ENCODE measurements at places on chromosomes 11 and 22.

DNA sequence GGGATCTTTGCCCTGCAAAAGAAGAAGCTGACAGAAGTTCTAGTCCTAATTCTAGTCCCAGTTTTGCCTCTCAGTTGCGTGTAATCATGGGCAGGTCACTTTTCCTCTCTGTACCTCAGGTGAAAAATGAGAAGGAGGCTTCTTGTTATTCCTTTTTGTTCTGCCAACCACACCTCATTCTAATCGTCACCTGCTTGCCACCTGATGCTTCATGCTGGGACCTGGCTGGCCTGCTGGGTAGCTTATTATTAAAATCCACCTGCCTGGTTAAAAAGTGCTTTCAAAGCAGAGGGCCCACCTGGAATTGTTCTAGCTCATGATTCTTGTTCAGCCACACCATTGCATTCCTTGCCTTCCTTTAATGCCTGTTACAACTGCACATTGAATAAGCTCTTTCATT is 8.4 kb upstream of the ALG8 start:
- no peak for DNase-seq

GRCh38 chr22:20062766-20063083 is 17.3 kb upstream of the DGCR8 start:
- DNase-seq, result no peak

- peak; percentile 61 for DNase-seq
These were observed 2.2 kb downstream of the CALCA start for GRCh38 chr11:14969901-14970323.

DNA sequence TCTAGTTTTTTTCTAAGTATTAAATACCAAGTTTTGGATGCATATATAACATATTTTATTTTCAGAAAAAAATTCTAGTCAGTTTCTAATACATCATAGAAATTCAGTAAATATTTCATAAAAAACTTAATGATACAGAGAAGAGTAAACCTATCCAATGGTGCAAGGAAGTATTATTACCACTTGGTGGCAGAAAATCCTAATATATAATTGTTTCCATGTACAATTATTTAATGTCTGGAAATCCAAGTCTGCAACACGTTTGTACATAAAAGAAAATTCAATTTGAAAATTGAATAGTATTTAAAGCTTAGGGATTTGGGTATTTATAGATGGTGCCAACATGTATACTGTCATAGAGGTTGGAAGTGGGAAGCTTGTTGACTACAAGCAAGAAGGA is 127.0 kb downstream of the TRPC6 start:
- DNase-seq, result no peak

- no peak for DNase-seq
These were observed 32.5 kb downstream of the PHLDB1 start for GRCh38 chr11:118639899-118640298.

GRCh38 chr22:40237241-40237640 is 59.5 kb downstream of the TNRC6B start:
- DNase-seq, result no peak

DNA sequence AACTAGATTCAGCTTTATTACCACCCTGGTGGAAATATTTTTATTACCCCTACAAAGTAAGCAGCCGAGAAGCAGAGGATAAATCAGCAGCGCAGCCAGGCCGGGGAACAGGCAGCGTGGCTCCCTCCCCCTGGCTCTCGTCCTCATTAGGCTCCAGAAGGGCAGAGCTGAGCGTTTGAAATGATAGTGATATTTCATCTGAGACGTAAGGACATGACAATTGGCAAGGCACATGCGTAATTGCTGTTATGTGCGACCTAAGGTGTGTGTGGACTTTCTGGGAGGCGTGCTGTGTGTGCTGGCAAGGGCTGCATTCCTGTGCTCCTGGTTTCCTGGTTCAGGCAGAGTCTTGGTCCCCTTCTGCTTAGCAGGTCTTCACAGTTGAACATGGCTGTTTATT is 247.8 kb downstream of the TBC1D22A start:
- DNase-seq, result no peak

- no peak for DNase-seq
These were observed 10.4 kb upstream of the GRAMD4 start for GRCh38 chr22:46609724-46610201.

GRCh38 chr11:36509201-36509639 is 852 bp downstream of the TRAF6 start:
- DNase-seq, result no peak

DNA sequence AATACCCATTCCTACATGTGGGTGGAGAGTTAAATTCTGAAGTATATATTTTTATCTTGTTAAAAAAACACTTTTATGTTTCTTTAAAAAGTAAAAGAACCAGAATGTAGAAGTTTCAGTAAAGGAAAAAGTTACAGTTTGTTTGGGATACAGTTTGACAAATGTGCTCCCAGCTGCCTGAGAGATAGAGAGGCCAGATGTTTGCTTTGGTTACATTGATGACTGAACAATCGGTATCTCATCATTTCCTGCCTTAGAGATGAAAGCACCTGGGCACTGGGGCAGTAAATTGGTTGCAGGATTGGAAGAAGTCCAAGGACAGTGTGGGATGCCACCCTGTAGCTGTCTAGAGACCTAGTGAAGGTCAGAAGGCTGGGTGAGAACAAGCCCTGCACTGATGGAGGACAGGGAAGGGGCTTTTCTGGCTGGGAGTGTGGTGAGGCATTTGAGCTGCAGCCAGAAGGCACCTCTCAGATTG is 16.6 kb downstream of the MED15 start:
- DNase-seq, result no peak

DNA sequence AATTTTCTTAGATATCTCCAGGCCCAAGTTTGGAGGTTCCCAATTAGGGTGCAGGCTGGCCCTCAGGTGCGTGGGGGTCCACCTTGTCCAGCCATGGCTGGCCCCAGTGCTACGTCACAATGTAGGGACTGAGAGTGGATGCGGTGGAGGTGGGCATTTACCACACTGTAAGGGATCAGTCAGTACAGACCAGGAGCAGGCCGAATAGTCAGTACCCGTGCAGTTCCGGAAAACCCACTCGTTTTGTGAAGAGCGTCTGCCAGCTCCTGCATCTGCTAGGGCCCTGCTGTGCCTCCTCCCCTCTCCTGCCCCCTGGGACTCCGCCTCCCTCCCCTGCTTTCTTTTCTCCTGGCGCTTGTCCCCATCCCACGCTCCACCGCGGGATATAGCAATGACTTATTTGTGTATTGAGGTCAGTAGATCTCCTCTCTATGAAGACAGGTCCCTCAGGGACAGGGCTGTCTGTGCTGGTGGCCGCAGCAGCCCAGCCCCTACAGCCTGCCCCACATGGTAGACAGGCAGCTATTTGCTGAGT is 50.4 kb upstream of the SEPTIN5 start:
- DNase-seq, result no peak

GRCh38 chr11:490930-491260 is 16.1 kb downstream of the RNH1 start:
- no peak for DNase-seq

DNA sequence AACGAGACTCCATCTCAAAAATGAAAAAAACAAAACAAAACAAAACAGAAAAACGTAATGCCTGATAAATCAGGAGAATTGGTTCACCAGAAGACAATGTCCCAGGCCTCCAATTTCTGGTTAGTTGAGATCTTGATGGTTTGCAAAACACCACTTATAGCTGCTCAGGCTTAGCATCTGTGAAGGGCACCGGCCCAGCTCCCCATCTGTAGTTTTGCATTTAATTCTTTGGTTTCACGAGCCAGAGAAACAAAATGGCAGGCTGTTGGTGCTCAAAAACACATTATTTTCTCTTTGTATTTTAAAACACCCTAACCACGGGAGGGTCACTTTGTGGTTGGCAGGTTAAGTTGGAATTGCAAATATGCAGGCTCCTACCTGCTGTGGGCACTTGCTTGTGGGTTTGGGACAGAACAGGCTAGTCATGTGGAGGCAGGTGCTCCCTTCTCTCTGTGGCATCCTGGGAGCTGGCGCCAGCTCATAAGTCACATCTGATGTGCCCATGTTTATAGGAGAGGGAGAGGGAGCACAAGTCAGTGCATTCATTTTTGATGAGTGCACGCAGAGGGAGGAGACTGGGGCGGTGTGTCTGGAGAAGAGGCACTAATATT is 145.9 kb downstream of the CEP164 start:
- no peak for DNase-seq

GRCh38 chr22:49018601-49019000 is 809.1 kb downstream of the BRD1 start:
- DNase-seq, result no peak

DNA sequence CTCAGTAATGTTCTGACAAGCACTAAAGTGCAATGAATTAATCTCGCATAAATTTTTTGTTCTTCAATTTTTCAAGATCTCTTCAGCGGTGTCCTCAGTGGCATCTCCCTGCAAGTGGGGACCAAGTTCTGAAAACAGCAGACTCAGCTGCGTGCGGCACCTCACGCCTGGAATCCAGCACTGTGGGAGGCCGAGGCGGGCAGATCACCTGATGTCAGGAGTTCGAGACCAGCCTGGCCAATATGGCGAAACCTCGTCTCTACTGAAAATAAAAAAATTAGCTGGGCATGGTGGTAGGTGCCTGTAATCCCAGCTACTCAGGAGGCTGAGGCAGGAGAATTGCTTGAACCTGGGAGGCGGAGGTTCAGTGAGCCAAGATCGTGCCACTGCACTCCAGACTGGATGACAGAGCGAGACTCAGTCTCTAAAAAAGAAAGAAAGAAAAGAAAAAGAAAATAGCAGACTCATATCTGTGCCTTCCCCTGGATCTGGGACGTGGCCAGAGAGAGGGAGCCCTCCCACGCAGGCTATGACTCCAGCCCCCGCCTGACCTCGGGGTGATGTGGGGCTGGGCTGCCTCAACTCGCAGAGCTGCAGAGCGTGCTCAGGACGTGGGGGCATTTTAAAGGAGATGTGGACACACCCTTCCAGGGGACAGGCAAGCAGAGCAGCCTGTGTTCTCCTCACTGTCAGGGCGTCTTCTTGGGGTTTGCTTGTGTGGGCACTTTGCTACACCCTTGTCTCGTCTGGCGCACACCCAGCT is 346.6 kb downstream of the BRD1 start:
- no peak for DNase-seq

DNA sequence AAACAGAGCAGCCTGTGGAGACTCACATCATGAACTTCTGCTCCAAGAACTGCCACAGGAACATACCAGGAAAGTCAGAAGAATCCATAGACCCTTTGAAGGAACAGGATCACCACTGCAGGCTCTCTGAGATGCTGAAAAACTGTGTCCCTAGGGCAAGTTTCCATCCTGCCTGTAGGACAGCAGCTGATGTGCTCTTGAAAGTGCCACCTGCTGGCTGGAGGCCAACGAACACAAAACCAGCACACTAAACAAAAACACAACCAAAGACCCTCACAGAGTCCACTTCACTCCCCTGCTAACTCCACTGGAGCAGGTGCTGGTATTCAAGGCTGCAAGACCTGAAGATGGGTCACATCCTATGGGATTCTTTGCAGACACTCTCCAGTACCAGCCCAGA is 12.0 kb upstream of the NXPE1 start:
- no peak for DNase-seq

DNA sequence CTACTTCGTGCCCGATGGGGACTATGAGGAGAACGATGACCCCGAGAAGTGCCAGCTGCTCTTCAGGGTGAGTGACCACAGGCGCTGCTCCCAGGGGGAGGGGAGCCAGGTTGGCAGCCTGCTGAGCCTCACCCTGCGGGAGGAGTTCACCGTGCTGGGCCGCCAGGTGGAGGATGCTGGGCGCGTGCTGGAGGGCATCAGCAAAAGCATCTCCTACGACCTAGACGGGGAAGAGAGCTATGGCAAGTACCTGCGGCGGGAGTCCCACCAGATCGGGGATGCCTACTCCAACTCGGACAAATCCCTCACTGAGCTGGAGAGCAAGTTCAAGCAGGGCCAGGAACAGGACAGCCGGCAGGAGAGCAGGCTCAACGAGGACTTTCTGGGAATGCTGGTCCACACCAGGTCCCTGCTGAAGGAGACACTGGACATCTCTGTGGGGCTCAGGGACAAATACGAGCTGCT is 751 bp downstream of the FIBIN start:
- DNase-seq, result peak; percentile 12

DNA sequence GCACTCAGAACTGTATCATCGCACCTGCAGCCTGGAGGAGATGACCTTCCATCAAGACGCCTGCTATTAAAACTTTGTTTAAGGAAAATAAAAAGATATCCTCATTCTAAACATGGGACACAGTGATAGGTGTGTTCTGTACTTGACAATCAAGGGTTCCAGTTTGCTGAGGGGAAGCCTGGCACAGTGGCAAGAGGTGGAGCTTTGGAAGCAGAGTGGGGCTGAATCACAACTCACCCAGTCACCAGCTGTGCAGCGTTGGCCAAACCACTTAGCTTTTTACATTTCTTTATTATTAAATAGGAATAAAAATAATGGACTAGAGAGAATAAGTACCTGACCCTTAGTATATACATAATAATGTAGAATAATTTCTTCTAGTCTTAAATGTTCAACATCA is 220.7 kb downstream of the TENM4 start:
- DNase-seq, result no peak

DNA sequence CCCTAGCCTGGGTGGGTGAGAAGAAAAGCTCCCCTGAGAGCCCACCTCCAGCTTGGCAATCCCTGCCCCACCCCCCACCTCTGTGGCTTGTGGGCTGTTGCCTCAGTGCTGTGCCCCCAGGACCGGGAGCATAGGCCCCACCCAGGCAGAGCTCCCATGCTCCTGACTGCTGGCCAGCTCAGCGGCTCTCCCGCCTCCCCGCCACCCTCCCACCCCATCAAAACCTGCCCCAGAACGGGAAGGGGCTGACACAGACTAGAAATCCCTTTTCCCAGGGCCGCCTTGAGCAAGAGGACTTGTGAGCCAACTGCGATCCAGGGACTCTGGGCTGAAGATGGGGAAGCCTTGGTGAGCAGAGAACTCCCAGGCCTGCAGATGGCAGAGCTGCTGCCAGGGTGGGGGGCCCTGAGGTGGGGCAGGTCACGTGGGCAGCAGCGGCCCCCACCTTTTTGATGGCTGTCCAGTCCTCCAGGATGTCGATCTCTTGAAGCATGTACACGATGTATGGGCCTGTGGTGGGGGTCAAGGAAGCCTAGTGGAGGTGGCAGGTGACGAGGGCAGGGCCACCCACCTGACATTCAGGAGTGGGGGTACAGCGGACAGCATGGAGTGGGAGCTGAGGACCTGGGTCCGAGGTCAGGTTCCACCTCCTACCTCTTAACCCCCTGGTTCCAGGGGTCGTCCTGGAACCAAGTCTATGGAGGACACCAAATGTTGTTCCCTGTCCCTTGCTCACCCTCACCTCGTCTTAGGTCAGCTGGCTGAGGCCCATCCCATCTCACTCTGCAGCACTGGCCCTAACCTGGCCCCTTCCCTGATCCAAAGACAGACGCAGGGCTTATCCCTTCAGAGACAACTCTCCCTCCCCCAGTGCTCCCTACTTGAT is 2.3 kb upstream of the RIN1 start:
- no peak for DNase-seq

GRCh38 chr22:43567691-43568324 is 156.0 kb downstream of the MPPED1 start:
- DNase-seq, result no peak

All from pancreas (tissue), 10 donors.